Large intestine (tissue), 12 donors: ENCODE measurements at places on chromosomes 12 and 14. TPM values are rescaled to one million over a fixed set of nuclear protein-coding genes. Genes with fewer than 3 reads are reported as not detected.
A peak's percentile ranks its signal among the peaks of the same experiment; 100 is the strongest.

Gene SOX5
- 3.5 TPM for polyA plus RNA-seq

DNA sequence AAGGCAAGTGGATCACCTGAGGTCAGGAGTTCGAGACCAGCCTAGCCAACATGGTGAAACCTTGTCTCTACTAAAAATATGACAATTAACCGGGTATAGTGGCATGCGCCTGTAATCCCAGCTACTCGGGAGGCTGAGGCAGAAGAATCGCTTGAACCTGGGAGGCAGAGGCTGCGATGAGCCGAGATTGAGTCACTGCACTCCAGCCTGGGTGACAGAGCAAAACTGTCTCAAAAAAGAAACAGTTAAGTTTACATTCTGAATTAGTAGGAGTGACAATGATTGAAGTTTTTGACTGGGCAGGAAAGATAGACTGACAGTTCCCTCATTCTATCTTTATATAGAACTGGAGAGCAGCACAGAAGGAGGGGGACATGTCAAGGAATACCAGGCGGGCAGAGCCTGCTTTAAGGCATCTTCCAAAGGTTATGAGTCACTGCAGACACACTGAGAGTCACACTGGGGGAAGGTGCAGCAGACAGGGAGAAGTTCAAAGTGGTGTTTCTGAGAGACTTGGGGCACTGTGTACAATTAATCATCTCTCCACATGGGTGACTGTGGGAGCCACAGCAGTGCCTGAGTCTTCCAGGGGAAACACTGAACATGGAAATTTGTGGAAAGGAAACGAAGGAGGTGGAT is 42.8 kb upstream of the RNASE3 start:
- peak; percentile 31 for DNase-seq

DNA sequence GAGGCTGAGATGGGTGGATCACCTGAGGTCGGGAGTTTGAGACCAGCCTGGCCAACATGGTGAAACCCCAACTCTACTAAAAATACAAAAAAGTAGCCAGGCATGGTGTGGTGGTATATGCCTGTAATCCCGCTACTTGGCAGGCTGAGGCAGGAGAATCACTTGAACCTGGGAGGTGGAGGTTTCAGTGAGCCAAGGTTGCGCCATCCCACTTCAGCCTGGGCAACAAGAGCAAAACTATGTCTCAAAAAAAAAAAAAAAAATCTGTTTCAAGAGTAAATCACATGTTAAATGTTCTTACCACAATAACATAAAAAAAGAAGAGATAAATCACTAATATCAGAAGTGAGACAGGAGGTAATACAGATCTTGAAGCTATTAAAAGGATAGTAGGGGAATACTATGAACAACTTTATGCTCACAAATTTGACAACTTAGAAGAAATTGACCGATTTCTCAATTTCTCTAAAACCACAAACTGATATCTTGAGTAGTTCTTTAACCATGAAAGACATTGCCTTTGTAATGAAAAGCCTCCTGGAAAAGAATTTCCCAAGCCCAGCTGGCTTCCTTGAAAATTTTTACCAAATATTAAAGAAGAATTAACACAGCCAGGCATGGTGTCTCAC is 37.7 kb downstream of the TAOK3 start:
- DNase-seq = no peak

DNA sequence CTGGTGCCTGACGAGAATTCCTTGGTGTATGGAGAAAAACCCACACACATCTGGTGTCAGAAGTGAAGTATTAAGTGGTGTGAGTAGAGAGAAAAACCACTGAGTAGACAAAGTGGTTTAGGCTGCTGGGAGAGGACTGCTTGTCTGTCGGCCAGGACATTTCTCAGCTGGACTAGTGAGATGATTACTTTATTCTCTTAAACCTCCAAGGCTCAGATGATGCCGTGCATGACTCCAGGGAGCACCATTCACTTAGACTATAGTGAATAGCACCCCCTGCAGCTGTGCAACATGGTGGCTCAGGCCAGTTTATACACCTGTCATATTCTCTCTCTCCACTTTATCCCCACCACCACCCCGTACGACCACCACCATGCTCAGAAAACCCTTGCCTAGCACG is 28.5 kb upstream of the NFYB start:
- DNase-seq = no peak

DNA sequence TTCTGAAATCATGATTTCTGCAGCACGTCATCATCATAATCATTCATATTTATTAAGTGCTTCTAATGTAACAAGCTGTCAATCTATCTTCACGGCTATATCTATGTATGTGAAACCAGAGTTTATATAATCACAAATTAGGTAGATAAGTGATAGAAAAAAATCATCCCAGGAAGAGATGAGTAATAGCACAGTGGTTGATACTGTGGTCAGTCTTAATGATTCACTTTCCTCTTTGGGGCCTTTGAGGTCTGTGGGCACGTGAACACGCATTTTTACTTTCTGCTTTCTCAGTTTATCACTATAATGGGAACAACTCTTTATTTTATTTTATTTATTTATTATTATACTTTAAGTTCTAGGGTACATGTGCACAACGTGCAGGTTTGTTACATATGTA is 265.9 kb upstream of the NOVA1 start:
- no peak for DNase-seq

Gene SMOC1
- 0.85 TPM for polyA plus RNA-seq
